ENCODE measurements at places on chromosomes 4 and X. TPM values are rescaled to one million over a fixed set of nuclear protein-coding genes. Genes with fewer than 3 reads are reported as not detected.

The MAGEC1 gene
- total RNA-seq: not detected

The RAB9B gene
- total RNA-seq: 0.40 TPM

The SERTM2 gene
- not detected for total RNA-seq

The SHROOM2 gene
- 14.1 TPM for total RNA-seq

The FGF13 gene
- 0.27 TPM for total RNA-seq

The ENPP6 gene
- not detected for total RNA-seq

The ARHGAP6 gene
- total RNA-seq: 1.1 TPM

The PLAC8 gene
- total RNA-seq: 0.22 TPM

The RIPPLY1 gene
- not detected for total RNA-seq

The TIGD4 gene
- 0.29 TPM for total RNA-seq

The STATH gene
- not detected for total RNA-seq

The AFAP1 gene
- total RNA-seq: 93.2 TPM

The TMEM131L gene
- 27.2 TPM for total RNA-seq

The FAT1 gene
- 2.0 TPM for total RNA-seq

The COX7B gene
- 270 TPM for total RNA-seq

The TEX11 gene
- not detected for total RNA-seq

The TCEAL6 gene
- not detected for total RNA-seq

The FTSJ1 gene
- total RNA-seq: 56.7 TPM

The CSAG1 gene
- total RNA-seq: not detected

The MSANTD1 gene
- 0.36 TPM for total RNA-seq

The ALAS2 gene
- total RNA-seq: not detected

The DCX gene
- not detected for total RNA-seq

The HTR2C gene
- total RNA-seq: not detected

The GSTCD gene
- 28.9 TPM for total RNA-seq

The GAGE12H gene
- total RNA-seq: not detected

The HTN1 gene
- not detected for total RNA-seq

The PF4V1 gene
- total RNA-seq: not detected

The NHSL2 gene
- total RNA-seq: 38.0 TPM

The PPARGC1A gene
- total RNA-seq: not detected

The CENPI gene
- 46.0 TPM for total RNA-seq

The HTRA3 gene
- 1.9 TPM for total RNA-seq

The CFAP299 gene
- not detected for total RNA-seq

The CORIN gene
- under 0.01 TPM for total RNA-seq

The SPACA5 gene
- not detected for total RNA-seq

The RTL5 gene
- total RNA-seq: 0.40 TPM

The ADH1B gene
- total RNA-seq: not detected

The CRMP1 gene
- total RNA-seq: not detected

The ARX gene
- total RNA-seq: not detected

The AFM gene
- total RNA-seq: not detected

The SAGE1 gene
- not detected for total RNA-seq

The C4orf54 gene
- total RNA-seq: not detected

The IL15 gene
- 1.9 TPM for total RNA-seq

The SMR3B gene
- total RNA-seq: not detected

All from thoracic aorta endothelial cell (primary cell).